Fibroblast of villous mesenchyme (primary cell): ENCODE measurements at places on chromosomes 5 and 9.
A peak's percentile ranks its signal among the peaks of the same experiment; 100 is the strongest.

GRCh38 chr9:131719262-131719908 lies 20.5 kb downstream of the RAPGEF1 start:
- DNase-seq = no peak

GRCh38 chr5:120436996-120437395 lies 27.1 kb upstream of the PRR16 start:
- DNase-seq = peak; percentile 34

DNA sequence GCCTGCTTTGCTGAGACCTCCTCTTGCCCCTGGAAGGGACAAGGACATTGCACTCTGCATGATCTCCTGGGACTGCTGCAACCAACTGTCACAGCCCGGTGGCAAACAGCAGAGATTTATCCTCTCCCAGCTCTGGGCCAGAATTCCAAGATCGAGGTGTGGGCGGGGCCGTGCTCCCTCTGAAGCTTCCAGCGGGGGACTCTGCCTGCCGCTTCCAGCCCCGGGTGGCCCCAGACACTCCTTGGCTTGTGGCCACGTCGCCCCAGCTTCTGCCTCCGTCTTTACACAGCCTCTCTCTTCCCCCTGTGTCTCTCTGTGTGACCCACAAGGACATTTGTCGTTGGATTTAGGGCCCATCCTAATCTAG lies 67.1 kb downstream of the COL5A1 start:
- no peak for DNase-seq

DNA sequence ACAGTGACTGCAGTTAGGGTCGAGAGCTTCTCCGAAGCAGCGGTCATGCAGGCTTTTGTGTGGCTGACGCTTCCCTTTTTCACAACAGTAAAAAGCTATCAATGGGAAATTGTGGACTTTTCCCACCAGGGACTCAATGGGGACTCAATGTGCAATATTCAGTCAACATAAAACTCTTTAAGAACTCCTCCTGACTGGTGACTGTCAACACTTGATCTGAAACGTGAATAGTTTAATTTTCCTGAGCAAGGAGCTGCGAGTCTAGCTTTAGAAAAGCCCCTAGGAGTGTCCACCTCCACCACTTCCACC lies 28.7 kb downstream of the EXOC3 start:
- DNase-seq = no peak

DNA sequence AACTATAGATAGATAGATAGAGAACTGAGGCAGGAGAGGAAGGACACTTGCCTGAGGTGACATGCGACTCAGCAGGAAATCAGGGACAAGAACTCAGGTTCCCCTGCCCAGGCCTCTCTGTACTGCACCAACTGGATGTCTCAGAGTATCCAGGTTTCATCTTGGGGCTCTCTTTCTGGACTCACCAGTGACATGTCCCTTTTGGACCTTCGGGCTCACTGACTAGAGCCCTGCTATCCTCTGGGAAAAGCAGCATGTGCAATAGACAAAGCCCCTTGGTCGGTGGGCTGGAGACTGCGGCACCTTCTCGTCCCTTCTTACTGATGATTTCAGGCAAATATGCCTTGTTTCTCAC lies 104.5 kb downstream of the RGS3 start:
- DNase-seq = no peak

GRCh38 chr9:123002754-123003153 lies 30.7 kb upstream of the GPR21 start:
- DNase-seq = peak; percentile 34

GRCh38 chr9:93081081-93081529 lies 14.9 kb upstream of the CARD19 start:
- DNase-seq = no peak

- DNase-seq = no peak
These were observed 11.0 kb upstream of the RECK start for GRCh38 chr9:36025746-36026145.

DNA sequence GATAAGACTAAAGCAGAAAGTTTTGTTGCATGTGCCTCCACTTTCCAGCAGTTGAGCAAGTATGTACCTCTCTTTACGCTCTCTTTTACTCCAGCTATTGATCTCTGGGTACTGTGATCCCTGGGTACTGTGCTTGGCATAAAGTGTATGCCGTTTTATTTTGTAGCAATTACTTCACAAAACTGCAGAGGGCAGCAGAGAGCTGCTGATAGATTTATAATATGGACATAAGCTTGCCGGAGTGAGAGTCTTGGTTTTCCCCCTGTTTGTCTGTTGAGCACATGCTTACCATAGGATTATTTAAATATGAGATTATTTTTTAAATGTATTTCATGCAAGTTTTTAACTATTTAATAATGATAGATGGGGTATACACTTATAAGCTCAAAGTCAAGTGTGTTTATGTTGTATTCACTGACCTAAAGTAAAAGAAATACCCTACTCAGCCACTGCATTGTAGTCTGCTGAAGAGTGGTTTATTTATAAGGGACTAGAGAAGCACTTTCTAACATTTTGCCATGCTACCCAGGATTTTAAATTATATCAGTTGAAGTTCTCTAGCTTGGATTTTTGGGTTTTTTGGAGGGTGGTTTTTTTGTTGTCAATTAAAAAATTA lies 13.0 kb downstream of the TTC1 start:
- DNase-seq = peak; percentile 80

DNA sequence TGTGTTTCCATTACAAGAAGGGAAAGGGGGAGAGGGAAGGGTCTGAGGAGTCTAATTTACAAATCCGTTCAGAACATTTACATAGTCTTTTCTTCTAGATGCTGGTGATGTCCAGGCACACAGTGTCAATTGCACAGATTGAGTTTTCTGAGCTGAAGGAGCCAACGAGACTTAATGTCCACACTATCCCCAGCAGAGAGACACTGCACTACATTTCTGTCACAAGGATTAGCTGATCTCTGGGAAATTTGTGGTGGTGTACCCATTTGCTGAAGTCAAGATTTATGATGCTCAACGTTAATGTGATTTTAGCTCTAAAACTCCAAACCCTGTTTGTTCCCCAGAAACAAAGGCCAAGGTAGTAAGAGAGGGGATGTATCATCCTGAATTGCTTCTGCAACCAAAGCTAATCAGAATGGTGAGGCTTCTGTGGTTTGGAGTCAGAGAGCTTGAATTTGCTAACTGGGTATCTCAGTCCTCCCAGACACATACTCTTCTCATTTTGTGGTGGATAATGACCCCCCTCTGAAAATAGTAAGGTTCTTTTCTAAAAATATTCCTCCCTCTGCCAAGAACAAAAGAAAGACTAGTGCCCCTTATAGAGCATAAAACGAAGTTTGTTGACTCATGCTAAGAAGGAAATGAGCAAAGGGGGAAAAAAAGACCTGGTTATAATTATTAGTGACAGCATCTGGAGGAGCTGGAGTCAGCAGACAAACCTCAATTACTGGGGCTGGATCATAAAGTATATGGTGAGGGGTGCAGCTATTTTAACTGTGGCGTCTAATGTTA lies 416.9 kb downstream of the PSAT1 start:
- no peak for DNase-seq

- no peak for DNase-seq
These were observed 43.0 kb upstream of the FCN1 start for GRCh38 chr9:134960701-134961181.

DNA sequence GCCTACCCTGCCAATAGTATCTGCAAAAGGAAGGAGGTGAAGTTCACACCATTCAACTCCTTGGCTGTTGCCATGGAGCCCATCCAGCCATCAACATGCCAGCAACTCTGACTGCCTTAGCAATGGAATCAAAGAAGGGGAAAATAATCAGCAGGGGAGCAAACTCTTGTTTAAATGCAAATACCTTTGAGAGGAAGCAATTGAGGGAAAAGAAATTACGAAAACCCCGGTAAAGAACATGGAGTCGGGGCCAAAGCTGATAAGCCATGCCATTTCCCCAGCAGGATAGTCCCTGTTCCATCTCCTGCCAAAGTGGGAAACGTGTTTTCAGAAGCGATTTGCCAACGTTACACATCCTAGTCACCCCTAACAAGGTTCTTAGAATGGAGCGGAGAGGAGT lies 69.0 kb downstream of the MFAP3 start:
- DNase-seq = no peak

- peak; percentile 38 for DNase-seq
These were observed 439.9 kb downstream of the GADD45G start for GRCh38 chr9:90044710-90045151.

GRCh38 chr5:128143911-128144310 lies 60.3 kb downstream of the SLC12A2 start:
- no peak for DNase-seq

DNA sequence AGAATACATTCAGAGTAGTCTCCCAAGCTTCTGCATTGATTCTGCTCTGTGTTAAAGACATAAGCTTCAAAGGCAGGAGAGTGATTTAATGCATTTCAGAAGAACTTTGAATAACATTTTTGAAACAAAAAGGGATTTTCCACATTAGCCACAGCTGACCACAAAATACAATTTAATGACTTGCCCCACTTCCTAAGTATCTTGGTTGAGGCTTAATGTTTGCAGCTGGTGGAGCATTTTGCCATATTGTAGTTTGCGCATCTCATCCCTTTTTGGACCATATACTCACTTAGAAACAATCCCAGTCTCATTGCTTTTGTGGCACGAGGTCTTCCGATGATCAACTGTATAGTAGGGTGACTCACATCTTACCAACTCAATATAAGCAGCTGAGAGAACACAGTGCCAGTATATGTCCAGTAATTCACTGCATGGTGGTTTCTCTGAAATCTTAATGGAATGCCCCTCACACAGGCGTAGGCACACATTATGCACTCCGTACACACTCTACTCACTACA lies 455.8 kb upstream of the PTGER4 start:
- peak; percentile 29 for DNase-seq

GRCh38 chr5:141100243-141100805 lies at the start of gene PCDHB3:
Gene PCDHB3, plus strand, starts transcription at chr5:141100473. Its CDS starts 177 bp downstream, at chr5:141100650.
- peak; percentile 21 for DNase-seq

- DNase-seq = no peak
These were observed 545.4 kb upstream of the TLE4 start for GRCh38 chr9:79026316-79026715.

DNA sequence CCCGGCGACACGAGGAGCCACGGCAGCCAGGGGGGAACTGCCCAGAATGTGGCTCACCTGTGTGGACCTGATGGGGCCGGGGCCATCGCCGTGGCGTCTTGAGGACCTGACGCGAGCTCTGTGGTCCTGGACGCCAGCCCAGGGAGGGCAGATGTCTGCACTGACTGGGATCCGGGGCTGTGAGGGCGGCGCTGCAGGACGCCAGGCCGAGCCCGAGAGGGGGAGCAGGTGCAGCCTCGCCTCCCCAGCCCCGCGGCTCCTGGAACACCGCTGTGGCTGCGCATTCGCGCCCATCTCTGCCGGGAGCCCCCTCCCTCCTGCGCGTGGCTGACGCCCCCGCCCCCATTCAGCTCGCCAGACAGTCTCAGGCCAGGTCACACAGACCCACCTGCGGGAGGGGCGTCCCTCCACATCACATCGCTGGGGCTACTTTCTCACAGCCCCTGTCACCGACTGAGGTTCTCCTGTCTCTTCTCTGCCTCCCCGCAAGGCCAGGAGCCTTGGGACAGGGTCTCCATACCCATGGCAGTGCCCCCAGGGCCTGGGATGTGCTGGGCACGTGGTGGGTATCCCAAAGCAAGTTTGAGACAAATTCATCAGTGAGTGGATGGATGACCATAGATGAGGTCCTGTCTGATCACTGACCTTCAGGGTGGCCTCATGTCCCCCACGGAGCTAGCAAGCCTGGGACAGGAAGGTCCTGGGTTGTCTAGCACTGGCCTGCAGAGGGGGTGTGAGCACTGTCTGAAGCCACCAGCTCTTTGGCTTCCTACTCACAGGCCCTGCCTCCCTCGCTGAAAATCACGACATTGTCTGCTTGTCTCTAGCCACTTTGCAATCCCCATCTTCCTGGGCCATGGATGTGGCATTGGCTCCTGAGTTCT lies 47.3 kb downstream of the RASGEF1C start:
- DNase-seq = peak; percentile 19

DNA sequence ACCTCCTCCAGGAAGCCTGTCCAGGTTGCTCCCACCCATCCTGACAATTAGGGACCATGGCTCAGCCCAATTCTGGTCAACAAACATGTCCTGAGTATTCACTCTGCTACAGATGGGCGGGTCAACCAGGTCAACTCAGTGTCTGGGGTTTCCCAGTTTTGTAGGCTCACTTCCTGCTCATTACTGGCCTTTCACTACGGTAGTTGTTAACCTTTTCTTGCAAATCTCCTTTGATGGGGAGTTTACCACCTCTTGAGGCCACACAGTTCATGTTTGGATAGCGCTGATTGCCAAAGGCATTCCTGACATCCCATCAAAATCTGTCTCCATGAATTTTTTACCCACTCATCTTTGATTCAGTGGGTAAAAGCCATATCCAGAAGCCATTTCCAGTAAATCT lies 13.8 kb downstream of the TMEM8B start:
- no peak for DNase-seq

- peak; percentile 14 for DNase-seq
These were observed 32.1 kb upstream of the PDCL start for GRCh38 chr9:122860319-122861142.

DNA sequence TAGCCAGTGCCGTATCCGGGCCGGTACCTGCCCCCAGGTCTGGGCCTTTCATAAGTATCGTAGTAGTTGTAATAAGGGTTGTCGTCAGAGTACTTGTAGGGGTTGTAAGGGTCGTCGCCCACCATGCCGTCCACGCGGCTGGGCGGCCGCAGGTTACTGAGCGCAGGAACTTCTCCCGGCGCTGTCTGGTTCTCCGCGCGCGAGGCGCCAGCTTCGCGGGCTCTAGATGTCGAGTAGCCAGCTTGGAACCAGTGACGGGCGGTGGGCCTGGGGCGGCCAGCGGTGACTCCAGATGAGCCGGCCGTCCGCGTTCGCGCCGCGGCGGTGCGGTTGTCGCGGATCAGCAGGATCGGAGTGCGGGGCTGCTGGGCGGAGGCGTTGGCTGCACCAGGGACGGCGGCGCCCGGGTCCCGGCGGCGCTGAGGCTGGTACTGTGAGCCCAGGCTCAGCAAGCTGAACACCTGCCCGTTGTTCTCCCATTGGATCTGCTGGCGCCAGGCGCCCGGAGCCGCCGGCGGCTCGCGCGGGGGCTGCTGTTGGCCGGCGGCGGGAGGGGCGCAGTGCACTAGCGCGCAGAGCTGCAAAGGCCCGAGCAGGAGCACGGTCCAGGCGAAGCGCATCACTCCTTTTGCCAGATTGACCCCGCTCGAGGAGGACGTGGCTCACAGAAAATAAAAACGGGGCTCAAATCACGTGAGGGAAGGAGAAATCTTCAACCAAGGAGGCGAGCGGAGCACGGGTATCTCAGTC lies 518 bp downstream of the LOX start:
- DNase-seq = no peak
